Spinal cord (tissue), 10 donors: ENCODE measurements at places on chromosomes 4 and X.
A peak's percentile ranks its signal among the peaks of the same experiment; 100 is the strongest.

- DNase-seq = no peak
Measured at GRCh38 chrX:123822965-123823364, 36.9 kb upstream of the XIAP start.

GRCh38 chr4:188783606-188784160, 644.4 kb downstream of the TRIML1 start:
- DNase-seq = no peak

DNA sequence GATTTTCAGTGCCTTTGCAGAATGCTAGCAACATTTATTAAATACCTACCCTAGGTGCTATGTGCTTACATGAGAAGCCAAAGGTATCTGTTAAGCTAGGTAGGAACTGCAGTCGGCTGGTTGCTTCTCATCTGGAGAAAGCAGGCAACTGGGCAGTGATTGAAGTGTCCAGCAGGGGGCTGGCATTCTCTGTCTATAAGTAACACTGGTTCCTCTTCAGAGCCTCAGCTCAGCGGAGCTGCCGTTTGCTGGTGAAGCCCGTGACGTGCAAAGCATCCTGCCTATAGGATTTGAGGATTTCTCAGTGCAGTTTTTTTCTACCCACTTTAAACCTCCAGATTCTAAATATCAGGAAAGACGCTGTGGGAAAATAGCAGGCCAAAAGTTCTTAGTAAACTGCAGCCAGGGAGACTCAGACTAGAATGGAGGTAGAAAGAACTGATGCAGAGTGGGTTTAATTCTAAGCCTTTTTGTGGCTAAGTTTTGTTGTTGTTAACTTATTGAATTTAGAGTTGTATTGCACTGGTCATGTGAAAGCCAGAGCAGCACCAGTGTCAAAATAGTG, at the start of gene GRPR:
TSS of gene GRPR (plus strand) at position 344 of the 565 bp plus-strand sequence. CDS start 389 bp downstream, outside the sequence.
- DNase-seq = peak; percentile 58

DNA sequence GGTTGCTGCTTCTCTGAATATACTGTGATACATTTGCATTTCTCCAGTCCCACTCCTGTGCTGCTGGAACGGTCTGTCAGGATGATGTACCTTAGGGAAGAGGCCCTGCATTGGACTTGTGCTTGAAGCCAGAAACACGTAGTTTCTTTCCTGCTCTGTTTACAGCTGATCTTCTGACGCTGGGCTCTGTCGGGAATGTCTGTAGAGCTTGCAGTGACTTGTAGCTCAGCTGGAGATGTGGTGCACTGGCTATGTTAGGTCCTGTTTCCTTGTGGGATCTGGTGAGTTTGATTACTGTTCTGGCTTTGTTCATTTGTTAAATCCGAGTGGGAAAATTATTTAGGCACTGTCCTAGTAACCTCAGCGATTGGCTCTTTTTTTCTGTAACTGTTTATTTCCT, 137.2 kb upstream of the WDR1 start:
- no peak for DNase-seq

DNA sequence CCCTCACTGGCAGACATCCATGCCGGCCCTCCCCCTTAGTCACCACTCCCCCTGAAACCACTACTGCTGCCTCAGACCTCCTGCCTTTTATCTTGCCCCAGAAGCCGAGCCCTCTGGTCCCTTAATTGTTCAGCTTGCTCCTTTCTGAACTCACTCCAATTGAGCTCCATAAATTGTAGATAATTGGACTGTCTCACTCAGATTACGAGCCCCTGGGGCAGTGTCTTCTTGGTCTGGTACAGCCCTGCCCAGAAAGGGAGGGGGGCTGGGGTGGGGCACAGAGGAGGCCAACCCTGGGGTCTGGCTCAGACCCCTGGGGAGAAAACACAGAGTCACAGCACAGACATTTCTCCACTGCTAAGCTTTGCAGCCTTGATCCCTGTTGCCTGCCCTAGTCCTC, 39.4 kb downstream of the NALF2 start:
- no peak for DNase-seq

DNA sequence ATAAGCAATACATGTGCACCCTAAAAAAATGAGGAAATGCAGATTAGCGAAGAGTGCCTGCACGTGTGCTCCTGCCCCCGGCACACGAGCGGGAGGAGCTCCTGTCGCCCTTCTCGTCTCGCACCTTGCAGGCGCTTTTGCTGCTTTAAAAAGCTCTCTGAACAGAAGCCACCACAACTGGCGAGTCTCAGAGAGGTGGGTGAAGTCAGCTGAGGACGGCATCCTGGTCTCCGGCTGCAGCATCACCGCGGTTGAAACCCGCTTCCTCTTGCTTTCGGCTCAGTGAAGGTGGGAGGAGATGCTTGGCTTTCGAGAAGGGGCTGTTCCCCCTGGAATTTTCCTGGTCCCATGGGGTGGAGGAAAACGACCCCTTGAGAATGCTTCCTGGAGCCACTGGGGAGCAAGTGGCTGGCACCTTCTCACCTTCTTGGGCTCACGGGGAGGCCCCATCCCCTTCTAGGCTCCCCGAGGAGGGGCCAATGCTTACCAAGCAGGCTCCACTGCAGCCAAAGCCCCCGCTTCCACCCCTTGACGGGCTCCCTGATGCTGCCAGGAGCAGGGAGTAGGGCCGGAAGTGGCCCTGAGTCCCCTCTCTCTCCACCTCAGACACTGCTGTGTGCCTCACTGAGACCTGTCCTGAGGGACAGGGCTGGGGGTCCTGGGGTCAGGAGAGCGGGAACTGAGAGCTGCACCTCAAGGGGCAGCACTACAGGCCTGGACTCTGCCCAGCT, 29.2 kb upstream of the MXD4 start:
- no peak for DNase-seq

- no peak for DNase-seq
Measured at GRCh38 chr4:48366611-48367010, 25.3 kb downstream of the SLAIN2 start.

DNA sequence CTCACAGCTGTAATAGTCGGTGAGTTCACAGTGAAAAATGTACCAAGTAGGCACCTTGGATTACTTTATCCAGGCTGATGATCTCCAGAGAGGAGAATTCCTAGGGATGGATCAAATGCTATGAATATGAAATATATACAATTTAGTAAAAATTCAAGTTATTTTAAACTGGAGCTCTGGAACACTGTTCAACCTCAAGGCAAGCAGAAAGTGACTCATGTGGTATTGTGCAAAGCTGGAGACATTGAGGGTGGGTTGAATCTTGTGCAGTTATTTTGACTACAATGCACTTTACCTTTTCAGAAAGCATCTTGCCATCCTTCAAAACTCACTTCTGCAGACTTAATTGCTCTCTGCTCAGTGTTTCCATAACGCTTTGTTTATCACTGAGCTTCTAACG, 43.4 kb downstream of the OSTC start:
- DNase-seq = no peak

- no peak for DNase-seq
Measured at GRCh38 chr4:87370068-87370467, 20.9 kb downstream of the HSD17B11 start.

DNA sequence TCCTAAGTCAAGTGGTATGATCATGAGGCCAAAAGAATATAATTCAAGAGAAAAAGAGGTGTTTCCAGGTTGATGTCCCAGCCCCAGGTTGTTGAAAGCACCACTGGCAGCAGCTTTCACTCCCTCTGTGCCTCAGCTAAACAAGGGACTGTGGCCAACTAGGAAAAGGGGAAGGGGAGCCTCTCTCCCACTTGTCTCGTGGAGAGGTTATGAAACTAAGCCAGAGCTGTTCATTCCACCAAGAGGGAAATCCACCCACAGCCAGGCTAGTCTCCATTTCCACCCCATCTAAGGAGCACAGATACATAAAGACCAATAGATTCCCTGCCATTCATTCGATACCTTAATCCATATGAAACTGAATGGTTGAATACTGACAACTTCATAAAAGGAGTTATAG, 8.1 kb downstream of the ANXA5 start:
- DNase-seq = no peak

- no peak for DNase-seq
Measured at GRCh38 chr4:183443655-183444213, 702 bp upstream of the CDKN2AIP start.

DNA sequence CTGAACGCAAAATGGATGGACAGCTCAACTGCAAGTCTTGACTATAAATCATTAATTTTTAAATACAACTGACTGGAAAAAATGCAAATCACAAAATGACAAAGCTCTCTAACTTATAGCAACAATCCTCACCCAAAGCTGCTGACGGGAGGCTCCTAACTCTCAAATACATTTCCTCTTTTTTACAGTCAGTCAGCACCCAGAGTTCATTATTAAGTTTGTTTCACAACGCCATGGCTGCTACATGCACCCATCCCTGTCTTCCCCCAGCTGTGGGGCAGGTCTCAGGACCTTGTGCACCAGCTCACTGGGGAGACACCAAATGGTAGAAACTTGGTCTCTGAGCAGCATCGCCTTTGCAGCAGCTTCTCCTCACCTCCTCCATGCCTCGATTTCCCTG, 97.6 kb downstream of the SLC34A2 start:
- no peak for DNase-seq

GRCh38 chr4:41146716-41147506, 67.4 kb downstream of the APBB2 start:
- DNase-seq = peak; percentile 78
